Left kidney (tissue), 8 donors: ENCODE measurements at places on chromosomes 11 and 22. TPM values are rescaled to one million over a fixed set of nuclear protein-coding genes. Genes with fewer than 3 reads are reported as not detected.

- no peak for DNase-seq
These were observed 34.4 kb downstream of the CYP2R1 start for GRCh38 chr11:14857621-14858020.

- DNase-seq = no peak
These were observed 4.8 kb downstream of the PIM3 start for GRCh38 chr22:49965091-49966040.

GRCh38 chr11:75642402-75643113 lies 26.3 kb downstream of the MAP6 start:
- no peak for DNase-seq

SERPING1 gene
- polyA plus RNA-seq = 137 TPM

NLRX1 gene
- 10.0 TPM for polyA plus RNA-seq

PRAME gene
- polyA plus RNA-seq = 1.7 TPM

CD81 gene
- 485 TPM for polyA plus RNA-seq

TRPM5 gene
- polyA plus RNA-seq = 2.9 TPM

DNA sequence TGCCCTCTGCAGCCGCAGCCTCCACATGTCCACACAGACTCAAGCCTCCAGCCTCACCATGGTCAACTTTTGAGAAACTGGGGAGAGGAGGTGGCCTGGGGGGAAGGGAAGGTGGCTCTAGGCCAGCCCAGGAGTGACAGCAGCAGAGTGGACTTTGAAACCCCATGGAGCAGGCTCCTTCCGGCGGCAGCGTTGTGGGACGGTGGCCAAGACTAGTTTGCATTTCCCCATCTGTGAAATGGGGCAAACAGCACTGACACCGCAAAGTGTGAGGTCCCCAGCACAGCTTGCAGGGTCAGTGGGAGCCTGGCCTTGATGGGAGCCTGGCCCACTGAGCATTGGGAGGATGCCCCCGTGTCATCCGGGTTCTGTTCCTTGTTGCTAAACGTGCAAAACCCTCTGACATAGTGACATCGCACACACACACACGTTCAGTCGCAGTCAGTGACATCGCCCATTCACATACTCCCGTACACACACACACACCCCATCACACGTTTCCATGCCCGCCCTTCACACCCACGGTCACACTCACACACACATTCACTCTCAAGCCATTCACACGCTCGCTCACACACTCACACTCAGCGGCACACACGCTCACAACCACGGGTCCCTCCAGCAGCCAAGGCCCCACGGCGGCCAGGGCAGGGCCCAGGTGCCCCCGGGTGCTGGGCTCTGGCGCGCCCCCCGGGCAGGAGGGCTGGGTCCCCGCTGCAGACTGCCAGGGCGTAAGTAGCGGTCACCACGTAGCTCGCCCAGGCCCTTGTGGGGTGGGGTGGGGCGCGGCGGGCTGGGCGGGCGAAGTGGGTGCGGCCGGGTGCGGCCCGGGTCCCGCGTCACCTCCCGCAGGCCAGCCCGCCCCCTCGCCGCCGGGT lies 585 bp downstream of the CYB5R3 start:
- DNase-seq = no peak
